Spinal cord (tissue), 10 donors: ENCODE measurements at places on chromosomes 2 and 18.
A peak's percentile ranks its signal among the peaks of the same experiment; 100 is the strongest.

- DNase-seq, result no peak
Observed at GRCh38 chr2:25400169-25400568, 58.4 kb upstream of the DNMT3A start.

- DNase-seq, result no peak
Observed at GRCh38 chr2:128433911-128434550, 115.4 kb upstream of the HS6ST1 start.

- DNase-seq, result peak; percentile 76
Observed at GRCh38 chr2:182110347-182110746, 124.7 kb downstream of the PPP1R1C start.

DNA sequence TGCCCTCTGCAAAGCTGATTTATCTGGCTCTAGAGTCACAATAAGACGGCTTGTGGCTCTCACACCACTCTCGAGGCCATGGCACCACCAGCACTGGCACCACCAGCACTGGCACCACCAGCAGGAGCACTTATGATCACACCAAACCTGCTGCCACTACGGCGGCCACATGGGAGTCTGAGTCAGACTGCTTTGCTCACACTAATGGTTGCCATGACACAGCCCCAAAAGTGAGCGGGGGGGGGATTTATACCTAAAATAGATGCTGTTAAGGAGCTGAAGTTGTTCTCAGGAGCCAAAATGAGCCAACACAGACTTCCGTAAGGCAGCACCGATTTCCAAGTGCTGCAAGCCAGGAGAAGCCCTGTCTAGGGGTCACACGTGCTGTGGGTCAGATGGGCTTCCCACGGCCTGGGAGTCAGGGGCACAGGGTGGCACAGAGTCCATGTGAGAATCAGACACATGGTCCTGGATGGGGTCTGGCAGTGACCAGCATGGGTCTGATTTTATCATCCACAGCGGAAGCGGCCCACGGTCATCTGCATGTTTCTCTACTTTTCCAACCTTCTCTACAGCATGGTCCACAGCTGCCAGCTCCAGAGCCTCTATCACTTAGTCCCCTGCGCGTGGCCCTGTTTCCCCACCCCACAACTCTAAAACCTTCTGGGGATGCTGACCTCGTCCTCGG, 16.7 kb downstream of the DNMT3A start:
- DNase-seq, result no peak

GRCh38 chr2:148970385-148970784, 68.1 kb upstream of the LYPD6B start:
- DNase-seq, result no peak

GRCh38 chr18:46856973-46857372, 60.3 kb downstream of the PIAS2 start:
- DNase-seq, result no peak
